ENCODE measurements at places on chromosomes 3 and 15.

DNA sequence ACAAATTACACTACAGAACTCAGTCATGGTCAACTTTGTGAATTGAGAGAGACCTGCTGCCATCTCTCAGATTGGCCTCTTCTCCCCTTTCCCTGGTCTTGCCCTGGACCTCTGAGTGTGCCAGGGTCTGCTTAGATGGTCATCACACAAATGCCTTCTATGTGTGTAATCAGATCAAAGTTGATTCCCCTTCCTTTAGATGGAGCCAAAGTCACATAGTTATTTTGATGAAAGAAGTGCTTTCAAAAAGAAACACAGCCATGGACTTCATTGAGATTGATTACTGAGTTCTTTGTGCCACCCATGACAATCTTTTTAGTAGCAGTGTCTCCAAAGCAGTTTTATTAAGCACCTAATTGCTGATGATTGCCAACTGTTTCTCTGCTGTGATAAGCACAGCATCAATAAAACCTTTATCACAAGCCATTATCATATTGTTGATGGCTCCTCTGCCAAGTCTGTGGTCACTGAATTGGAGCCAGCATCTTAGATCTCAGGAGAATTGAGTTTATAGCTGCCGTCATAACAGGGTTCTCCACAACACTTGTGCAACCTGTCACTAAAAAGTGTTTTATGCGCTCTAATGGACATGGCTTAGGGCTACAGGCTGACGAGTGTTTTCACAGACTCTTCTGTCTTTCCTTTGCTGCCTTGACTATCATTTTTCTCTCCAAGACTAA, 149.7 kb upstream of the NUDT16 start:
- DNase-seq: no peak

DNA sequence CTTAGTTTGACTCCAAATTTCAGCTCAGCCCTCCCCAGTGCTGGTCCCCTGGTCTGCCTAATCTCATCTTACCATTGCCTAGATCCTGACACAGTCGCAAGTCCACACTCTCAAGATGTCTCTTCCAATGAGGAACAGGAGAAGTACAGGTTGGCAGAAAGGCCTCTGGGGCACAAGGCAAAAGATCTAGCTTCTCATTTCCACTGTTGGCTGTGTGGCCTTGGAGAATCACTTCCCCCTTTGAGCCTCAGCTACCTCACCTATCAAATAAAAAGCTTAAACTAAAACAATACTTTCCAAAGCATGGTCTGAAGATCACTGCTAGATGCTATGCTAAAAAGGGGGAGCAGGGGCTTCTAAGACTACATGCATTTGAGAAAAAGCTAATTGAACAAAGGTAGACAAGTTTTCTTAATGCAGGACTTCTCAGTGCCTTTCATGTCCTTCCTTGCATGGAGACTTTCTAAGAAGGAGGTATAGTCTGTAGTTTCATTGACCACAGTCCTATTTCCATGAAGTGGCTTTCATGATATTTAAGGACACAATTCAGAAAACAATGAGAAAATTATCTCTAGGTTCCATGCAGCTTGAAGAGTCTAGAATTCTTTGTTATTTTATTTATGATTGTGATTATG, 118.0 kb upstream of the RAD18 start:
- DNase-seq: no peak

GRCh38 chr3:11381563-11381962, 109.4 kb downstream of the ATG7 start:
- DNase-seq: no peak

- DNase-seq: no peak
Observed at GRCh38 chr15:28191832-28192231, 92.7 kb upstream of the OCA2 start.

- DNase-seq: no peak
Observed at GRCh38 chr3:24454856-24455255, 39.8 kb downstream of the THRB start.

DNA sequence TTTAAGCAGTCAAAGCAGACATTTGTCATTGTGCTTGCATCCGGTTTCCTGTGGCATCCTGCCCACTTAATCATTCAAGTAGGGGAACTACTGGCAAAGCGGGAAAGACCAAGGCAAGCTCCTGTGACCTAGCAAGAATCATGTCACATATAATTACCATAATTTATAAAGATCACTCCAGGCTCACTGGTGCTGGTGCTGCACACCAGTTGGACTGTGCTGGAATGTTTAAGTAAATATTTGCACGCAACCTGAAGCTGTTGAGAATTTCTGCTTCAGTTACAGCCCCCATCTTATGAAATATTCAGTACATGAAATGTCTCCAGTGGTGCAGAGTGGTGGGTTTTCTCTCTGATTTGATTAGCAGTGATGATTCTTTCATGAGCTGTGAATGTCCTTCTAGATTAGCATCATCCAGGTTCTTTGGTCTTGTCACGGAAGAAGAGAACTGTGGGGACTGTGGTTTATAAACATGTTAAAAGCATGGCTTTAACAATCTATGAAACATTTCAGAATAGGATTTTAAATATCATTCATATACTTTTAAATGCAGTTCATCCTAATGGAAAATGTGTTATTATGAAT, 621.3 kb upstream of the EPHA6 start:
- no peak for DNase-seq

- DNase-seq: no peak
Observed at GRCh38 chr3:73656241-73656890, 31.6 kb upstream of the PDZRN3 start.

DNA sequence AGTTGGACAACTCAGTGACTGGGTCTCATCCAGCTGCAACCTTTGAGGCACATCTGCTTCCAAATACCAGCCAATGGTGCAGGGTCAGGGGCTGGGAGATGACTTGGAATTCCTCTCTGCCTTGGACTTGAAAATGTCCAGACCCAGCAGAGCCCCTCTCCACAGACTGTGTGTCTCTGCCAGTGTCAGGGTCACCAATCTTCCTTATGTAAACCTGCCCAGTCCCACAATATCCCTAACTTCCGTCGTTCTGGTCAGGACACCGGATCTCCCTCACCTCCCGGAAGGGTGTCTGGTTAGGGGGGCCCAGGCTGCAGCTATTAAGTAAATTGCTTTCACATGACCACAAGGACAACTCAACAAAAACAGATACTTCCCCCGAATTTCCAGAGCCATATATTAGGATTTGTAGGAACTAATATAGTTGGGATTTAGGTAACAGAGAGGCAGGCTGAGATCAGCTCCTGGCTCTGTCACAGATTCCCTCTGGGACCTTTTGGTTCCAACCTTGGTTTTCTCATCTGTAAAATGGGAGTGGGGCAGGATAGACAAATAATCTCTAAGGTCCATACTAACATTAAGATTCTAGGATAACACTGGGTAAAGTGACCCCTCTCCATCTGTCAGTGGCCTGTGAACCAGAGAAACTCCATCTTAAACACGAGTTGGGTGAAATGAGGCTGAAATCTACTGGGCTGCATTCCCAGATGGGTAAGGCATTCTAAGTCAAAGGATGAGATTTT, 30.8 kb downstream of the IGDCC3 start:
- DNase-seq: no peak

GRCh38 chr3:192869131-192870031, 48.3 kb downstream of the MB21D2 start:
- DNase-seq: no peak

DNA sequence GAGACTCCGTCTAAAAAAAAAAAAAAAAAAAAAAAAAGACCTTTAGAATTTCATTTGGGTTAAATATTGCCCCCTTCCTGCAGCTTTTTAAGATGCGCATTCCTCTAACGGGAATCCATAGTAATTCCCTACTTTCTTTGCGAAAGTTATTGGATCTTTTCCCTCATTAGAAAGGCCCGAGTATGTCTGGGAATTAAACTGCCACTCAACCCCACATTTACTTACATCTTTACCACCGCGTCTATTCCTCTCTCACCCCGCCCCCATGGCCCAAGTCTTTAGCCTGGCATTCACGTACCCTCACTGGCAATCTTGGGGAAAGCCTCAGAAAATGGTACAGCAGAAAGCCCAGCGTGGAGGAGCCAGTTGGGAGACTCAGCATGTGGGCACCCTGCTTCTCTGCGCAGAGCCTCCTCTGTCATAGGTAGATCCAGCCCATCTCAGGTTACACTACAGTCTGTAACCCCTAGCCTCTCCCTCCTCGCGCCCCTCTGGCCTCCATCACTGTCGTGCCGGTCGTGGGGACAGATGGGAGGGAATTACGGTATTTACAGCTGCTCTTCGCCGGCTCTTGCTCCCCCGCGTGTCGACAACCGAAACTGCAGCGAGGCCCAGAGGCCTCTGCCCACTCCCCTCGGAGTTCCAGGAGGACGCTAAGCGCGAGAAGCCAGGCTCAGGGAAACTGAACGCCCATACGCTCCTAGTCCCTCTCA, 6.4 kb upstream of the ANKDD1A start:
- peak; percentile 89 for DNase-seq

DNA sequence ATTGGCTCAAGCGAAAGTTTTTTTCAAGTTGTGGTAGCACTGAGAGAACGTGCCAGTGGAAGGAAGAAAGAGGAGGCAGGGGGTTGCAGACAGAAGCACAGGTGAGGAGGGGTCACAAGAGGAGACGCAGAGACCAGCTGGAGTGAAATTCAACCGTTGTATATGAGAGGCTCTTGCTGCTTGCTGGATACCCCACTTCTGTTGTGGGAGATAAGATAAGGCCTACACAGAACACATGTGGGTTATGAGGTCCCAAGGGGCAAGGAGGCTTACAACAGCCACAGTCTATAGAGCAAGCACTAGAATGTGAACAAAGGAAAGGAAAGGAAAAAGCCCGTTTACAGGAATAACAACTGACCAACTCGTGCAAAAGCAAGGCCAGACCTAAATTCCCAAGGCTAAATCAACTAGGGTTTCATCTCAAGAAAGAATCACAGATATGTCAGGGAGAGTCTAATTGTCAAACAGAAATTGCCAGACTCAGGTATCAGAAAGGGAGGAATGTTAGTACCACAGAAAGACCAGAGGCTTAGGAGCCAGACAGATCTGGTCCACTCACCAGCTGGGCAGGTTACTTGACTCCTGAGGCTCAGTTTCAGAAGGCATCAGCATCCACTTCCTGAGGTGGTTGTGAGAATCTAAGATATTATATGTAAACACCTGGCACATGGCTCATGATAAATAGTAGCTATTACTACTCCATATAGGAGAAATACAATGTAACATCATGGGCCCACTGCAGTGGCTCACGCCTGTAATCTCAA, 60.9 kb downstream of the MSL2 start:
- no peak for DNase-seq

DNA sequence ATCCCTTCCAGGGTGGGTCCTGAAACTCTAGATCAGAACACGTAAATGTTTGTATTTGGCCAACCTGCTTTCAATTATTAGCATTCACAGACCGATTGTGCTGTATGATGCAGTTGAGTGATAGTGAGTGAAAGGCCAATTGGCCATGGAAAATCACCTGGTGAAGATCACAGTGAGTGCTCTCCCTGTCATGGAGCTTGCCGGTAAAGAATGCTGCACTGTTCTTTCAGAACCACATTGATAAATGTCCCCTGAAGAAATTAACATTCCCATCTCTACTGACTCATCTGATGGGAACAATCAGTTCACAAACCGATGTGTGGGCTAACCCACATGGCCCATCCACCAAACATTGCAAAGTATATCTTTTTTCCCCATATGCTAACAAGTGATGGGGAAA, 324.8 kb upstream of the TBL1XR1 start:
- no peak for DNase-seq

DNA sequence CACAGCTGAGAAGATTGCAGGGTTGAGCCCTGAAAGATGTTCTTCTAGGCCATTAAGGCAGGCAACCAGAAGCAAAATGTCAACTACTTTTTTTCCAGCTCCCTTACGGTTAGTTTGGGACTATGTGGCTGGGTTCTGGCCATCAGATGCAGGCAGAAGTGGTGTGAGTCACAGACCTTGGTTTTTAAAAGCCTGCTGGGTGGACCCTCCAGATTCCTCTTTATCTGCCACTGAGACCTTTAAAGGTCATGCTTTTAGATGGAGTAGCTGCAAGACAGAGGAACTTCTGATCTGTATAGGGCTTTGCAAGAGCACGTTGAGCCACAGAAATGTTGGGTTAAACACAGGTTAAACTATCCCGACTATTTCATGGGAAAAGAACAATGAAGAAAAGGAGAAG, 102.9 kb downstream of the CHST2 start:
- no peak for DNase-seq

- DNase-seq: peak; percentile 89
Observed at GRCh38 chr3:13650210-13651056, 101.5 kb downstream of the FBLN2 start.

DNA sequence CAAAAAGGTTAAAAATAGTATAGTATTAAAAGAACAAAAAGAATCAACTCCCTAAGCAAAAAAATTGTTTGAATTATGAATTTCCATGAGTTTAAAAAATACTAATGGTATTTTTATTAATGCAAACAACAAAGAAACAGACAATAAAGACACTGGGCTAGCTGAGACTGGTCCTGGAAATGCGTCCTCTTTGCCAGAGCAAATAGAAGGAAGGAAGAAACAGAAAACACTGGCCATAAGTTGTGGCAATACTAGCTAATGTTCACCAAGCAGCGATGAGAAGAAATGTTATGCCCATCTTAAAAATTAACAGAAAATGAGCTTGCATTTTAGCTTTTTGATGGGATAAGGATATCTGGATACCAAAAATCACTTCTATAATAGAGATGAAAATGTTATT, 88.6 kb downstream of the TBL1XR1 start:
- DNase-seq: no peak

GRCh38 chr3:161991901-161992540, 495.4 kb downstream of the OTOL1 start:
- no peak for DNase-seq

All from activated T-cell treated with anti-CD3 and anti-CD28 coated beads, Interleukin-2, amount 50 U/mL, for 24 hours (primary cell).